ENCODE measurements at places on chromosomes 2 and 18.
A peak's percentile ranks its signal among the peaks of the same experiment; 100 is the strongest.

GRCh38 chr2:16216558-16216945 lies 276.2 kb downstream of the MYCN start:
- DNase-seq, result no peak

GRCh38 chr2:134897932-134898331 lies 20.7 kb upstream of the CCNT2 start:
- DNase-seq, result no peak

GRCh38 chr2:194491409-194492115 lies 1165.5 kb upstream of the SLC39A10 start:
- DNase-seq, result no peak

DNA sequence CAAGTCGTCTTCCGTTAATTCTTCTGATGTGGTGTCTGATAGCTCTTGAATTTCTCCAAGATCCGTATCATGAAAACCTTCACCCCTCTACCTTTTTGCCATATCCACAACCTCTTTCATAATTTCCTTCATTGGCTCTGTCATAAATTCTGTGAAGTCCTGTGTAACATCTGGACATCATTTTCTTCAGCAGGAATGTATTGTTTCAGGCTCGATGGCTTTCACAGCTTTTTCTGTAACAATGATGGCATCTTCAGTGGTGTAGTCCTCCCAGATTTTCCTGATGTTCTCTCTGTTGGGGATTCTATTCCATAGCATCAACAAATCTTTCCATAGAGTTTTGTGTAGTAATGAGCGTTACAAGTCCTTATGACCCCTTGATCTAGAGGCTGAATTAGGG lies 114.2 kb upstream of the EML6 start:
- DNase-seq, result no peak

DNA sequence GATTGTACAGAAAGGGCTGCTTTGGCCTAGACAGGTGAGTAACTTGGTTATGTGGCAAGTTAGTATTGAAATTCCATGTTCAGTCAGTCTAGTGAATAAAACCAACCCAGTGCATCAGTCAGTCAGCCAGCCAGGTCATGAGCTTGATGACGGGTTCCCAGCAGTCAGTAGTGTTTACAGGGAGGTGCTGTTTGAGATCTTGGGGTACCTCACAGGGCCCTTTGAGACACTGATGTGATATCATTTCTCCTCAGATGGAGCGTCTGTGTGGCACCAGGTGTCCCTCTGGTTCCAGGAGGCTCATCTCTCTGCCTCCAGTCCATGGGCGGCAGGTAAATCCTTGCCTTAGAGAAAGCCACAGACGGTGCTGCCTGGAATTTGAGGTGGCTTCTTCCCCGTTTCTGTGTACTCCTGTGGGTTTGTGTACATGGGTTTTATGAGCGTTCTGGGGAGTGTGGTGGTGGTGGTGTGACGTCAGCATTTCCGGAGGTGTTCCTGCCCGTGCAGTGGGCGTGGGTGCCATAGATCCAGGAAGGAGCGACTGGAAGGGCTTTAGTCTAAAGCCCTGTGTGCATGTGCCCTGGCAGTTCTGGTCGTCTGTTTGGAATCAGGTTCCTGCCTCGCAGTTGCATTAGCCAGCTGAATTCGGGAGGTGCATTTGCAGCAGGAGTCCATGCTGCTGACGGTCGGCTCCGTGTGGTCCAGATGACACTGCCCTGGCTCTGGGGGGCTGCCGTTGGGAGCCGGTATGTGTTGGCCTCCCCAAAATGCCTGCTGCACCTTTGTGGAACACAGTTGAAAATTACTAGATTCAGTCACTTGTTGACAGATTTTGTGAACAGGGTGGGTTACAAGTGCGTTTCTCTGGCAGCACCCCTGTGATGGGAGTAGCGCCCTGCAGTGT lies 2.1 kb downstream of the CTDP1 start:
- DNase-seq, result peak; percentile 53

GRCh38 chr18:26826656-26827235 lies 38.8 kb downstream of the AQP4 start:
- no peak for DNase-seq

DNA sequence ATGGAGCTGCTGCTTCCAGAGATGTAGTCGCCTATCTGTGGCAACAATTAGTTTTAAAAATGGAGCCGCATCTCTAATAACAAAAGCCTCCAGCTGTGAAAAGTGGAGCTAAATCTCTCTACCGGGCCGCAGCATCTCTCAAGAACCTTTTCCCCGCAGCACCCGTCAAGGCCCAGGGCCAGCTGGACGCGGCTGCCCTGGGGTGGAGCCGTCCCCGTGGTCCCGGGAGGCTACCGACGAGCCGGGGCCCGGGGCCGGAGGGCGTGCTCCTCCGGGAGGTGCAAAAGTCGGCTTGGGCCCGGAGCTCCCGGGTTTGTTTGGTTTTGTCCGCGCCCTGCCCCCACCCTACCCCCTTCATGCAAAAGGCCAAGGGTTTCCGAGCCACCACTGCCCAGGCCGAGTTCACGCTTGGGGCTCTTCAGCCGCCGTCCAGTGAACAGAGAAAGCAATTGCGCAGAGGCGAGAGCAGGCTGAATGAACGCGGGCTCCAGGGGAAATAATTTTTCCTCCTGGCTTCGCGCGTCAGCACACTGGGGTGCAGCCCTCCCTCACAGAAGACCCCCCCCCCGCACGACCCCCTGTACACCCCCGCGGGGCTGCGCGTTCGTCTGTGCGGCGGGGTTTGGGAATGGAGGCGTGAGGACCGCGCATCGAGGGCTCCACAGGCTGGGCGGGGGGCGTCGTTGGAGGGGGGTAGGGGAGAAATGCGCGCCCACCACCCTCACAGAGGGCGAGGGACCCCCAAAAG lies 557 bp upstream of the GREB1L start:
- DNase-seq, result no peak

DNA sequence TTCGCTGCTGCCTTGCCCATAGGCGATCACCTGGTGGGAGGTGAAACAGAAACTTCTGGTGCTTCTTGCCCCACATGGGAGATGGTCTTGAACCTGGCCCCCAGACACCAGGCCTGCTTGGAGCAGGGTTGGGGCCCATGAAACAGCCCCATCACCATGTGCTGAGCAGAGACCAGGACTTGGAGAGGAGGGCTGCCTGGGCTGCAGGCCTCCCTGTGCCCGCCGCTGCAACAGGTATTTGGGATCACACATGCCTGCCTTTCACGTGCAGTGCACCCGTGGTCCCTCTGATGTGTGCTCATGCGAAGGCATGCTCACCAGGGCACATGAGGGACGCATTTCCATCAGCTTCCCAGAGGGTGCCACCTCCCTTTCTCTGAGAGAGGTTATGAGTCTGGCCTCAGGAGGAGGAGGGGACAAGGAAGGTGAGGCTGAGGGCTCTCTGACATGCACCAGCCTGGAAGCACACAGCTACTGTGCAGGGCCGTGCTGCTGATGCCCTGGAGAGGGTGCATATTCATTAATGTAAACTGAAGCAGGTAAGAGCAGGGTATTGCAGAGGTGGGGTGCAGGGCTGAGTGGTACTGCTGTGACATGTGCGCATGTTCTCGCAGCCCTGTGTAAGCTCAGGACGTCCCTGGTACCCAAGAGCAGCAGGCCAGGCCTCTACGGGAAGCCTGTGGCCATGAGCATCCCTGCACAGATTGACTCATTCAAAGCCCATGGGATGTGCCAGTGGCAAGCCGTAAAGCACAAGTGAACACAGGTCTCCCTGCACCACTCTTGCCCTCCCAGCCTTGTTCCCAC lies 4.2 kb upstream of the OXER1 start:
- no peak for DNase-seq

- DNase-seq, result no peak
These were observed 156.8 kb downstream of the CTIF start for GRCh38 chr18:48695671-48696070.

- no peak for DNase-seq
These were observed 421 bp upstream of the CNTNAP5 start for GRCh38 chr2:124024561-124025170.

DNA sequence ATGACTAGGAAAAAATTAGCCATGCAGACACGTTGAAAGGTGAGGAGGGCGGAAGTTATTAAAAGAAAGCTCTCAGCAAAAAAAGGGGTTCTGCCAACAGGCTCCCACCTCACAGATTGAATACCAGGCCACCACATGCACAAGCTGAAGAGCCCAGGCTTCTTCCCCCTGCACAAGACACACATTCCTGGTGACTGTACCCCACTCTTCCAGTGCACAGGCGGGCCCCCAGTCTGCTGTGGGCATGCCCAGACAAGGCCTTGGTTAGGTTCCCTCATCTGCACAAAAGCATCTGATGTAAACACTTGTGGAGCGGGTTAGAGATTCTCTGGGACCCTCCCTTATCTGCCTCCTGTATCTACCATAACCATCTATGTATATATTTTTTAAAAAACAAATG lies 81.7 kb downstream of the AGPS start:
- no peak for DNase-seq

DNA sequence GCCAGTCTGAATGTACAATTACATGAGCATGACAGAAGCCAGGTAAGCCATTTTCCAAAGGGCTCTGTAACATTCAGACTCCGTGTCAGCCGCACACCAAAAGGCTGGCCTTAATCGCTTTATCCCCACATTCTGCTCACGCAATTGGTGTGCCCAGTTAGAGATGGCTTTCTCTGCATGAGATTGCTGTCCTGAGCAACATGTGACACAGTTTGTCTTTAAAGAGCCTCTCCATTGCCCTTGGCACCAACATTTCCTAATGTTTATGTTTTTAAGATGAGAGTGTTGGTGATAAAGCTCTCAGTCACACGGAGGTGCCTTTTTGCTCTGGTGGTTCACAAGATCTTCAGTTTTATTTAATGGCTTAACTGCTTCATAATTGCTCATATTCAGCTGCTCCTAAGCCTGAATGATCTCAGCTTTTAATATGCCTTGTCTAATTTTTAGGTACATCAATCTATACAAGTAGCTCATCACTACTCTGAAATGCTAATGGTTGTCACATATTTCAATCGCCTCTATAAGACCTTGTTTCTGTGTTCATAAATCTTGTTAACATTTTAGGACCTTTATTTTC lies 164.8 kb upstream of the ACVR2A start:
- DNase-seq, result no peak

DNA sequence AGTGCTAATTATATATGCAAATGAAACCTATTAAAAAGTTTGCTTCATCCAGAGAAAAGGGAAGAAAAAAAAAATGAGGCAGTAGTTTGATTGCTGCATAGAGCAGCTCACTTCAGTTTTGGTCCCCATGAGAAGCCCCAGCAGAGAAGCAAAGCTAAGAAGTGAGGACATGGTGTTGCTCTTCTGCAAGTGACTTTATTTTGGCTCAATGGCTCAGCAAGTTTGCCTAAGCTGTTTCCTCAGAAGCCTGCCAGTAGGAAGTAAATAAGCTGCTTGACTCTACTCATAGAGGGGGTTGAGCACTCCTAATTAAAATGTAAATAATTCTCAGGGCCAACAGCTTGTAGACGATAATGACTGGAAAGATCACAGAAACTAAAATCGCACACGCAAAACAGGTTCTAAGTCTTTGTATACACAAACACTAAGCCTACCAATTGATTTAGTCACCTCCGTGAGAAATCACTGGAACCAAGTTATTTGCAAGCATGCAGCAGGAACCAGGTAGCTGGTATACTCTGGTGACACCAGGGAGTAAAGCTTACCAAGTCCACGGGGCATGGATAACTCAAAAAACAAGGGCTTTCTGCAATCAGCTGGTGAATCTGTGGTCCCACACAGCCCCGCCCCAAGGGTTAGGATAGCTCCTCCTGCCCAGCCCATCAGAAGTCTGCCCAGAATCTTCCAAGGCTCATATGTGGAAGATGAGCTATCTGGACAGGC lies 39.7 kb upstream of the NABP1 start:
- DNase-seq, result no peak

DNA sequence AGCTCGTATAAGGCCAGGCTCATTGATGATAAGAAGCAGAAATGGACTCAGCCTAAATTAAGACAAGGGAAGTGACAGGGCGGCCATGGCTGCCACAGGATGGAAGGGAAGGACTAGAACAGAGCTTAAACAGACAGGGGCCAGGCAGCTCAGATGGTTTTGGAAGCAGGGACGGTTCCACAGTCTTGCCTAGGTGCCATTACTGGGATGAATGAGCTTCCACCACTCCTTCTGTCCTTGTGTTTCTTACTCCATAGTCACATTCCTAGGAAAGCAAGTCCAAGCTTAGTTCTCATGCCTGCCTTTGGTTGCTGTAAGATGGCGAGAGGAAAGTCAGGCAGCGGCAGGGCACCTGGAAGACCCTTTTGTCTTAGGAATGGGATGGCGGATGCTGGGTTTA lies 11.9 kb downstream of the GNLY start:
- DNase-seq, result no peak

- no peak for DNase-seq
These were observed 8.9 kb downstream of the ASIC4 start for GRCh38 chr2:219523031-219523671.

GRCh38 chr2:16625201-16625729 lies 40.4 kb downstream of the CYRIA start:
- DNase-seq, result no peak

- DNase-seq, result no peak
These were observed 26.1 kb upstream of the REG3G start for GRCh38 chr2:78999406-78999805.

DNA sequence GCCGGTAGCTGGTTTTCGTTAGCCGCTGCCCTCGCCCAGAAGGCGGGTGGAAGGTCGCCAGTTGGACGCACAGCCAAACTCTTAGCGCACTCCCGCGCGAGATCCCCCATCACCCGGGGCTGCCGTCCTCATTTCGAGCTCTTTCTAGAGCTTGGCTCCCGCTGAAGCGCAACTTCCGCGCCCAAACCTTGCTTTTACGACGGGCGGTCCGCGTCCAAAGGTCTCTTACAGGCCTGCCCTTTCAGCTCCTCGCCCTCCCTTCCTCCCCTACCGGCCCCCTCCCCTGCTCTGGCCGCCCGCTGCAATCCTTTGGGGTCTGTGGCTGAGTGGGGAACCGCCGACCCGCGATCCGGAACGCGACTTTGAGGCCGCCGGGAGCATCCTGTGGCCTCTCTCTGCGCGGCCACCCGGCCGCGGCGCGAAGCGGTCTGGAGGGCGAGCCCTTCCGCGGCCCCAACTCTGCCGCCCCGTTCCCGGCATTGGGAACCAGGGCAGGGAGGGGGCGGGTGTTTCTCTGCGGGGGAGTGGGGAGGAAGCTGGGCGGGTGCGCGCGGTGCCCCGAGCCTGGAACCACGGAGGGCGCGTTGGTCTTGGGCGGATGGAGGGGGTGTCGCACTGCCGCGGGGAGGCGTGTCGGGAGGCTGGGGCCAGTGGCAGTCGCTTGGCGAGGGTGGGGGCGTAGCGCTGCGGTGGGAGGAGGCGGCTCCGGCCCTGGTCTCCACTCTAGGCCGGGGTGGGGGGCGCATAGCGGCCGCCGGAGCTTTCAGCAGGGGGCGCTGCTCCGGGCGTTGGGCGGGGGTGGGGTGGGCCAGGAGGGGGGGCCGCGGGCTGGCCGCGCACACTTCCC lies at the start of gene GDF7:
Gene GDF7, plus strand, starts transcription at position 841 of the 847 bp plus-strand sequence. CDS start 96 bp downstream, outside the sequence.
- DNase-seq, result no peak

GRCh38 chr2:171670655-171671054 lies 16.6 kb upstream of the DYNC1I2 start:
- no peak for DNase-seq

- DNase-seq, result no peak
These were observed 309.0 kb downstream of the RPRM start for GRCh38 chr2:153169609-153170008.
